HEK293T (cell line): ENCODE measurements at places on chromosomes 2 and 18.

DNA sequence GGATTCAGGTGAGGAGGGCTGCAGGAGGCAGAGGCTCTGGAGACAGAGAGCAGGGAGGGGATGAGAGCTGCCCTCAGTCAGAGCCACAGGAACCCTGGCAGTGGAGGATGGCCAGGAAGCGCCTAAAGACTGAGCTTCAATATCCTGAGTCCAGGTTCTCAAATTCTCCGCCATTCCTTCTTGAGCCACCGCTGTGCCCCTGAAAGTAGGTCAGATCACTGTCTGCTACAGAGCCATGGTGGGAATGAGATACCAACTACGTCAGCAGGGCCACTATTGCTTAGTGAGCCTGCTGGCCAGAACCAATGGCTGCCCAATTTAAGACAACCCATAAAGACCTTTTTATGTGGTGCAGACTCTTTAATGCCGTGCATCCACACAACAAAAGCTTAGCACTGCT, 155.5 kb downstream of the CTIF start:
- DNase-seq, result no peak

GRCh38 chr2:229084447-229084846, 186.6 kb downstream of the PID1 start:
- DNase-seq, result no peak

- peak; percentile 56 for DNase-seq
Measured at GRCh38 chr18:25289001-25289631, 62.9 kb downstream of the ZNF521 start.

DNA sequence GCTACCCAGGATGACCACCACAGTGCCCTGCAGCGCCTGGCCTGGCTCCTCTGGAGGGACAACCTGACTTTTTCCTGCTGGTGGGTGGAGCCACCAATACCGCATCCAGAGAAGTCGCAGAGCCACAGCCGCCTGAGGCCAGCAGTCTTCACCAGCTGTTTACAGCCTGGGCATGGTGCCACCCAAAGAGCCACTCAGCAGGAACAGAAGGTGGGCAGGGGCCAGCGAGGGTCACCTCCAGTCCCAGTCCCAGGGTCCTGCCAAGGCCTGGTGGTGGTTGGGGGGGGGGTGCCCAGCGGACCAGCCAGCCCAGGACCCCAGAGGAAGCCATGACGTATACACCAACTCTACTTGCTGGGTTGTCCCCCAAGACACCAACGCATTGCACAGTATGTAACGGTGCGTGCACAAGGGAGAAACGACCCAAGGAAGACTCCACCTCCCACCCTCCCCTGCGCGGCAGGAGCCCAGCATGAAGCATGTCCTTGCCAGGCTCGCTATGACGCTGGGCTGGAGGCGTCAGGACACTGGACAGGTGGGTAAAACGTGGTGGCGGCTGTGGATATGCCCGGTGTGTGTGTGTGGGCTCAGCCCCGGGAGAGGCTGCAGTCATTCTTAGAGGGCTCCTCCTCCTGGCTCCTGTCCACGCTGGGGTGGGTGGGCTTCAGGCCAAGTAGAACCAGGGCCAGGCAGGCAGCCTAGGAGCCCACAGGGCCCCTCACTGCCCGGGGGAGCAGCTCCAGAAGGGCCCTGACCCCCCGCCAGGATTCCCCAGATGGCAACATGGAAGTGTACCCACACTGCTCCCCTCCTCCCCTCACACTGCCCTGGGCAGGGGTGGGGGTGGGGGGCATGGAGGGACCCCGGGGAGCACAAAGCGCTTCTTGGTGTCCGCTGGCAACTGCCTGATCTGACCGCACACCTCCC, 49.3 kb downstream of the HS6ST1 start:
- DNase-seq, result no peak

- DNase-seq, result no peak
Measured at GRCh38 chr2:232260075-232260474, 118.5 kb upstream of the ALPP start.

- DNase-seq, result no peak
Measured at GRCh38 chr2:241219856-241220356, 31.4 kb downstream of the ANO7 start.

- DNase-seq, result no peak
Measured at GRCh38 chr2:59732871-59733566, 820.4 kb downstream of the BCL11A start.

DNA sequence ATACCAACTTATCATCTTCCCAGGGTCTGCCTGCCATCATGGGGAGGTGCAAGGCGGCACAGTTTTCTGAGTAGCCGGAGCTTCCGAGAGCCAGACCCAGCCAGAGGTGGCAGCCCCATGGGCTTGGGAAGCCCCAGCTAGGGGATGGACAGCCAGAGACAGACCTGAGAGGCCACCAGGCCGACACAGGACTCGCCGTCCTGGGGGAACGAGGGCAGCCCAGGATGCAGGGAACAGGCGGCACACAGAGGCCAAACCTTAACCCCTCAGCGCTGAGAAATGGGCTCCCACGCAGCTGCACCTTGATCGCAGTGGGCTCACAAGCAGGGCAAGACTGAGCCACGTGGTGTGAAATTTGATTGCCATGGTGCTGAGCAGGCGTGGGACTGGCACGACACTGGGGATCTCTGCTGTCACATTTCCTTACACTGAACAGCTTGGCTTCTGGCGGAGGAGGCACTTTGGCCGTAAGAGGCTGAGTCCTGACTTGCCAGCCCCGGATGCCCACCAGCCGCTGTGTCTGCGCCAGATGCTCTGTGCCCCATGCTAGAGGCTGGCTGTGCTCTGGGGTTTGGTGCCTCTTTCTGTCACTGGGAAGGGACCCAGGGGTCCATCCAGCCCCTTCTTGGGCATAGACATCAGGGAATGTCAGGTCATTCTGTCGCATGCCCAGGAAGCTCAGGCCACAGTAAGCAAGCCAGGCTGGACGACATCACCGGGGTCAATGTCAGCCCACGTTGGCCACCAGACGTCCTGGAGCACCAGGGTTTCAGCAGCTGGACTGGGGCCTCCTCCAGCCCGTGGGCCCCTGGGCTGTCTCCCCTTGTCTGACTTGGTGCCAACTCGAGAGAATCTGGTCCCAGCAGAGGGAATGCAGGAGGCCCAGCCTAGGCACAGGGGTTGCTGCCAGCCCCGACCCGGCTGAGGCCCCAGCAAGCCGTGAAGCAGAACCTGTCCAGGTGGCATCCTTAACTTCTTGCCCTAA, 312.1 kb upstream of the MYT1L start:
- DNase-seq, result no peak

DNA sequence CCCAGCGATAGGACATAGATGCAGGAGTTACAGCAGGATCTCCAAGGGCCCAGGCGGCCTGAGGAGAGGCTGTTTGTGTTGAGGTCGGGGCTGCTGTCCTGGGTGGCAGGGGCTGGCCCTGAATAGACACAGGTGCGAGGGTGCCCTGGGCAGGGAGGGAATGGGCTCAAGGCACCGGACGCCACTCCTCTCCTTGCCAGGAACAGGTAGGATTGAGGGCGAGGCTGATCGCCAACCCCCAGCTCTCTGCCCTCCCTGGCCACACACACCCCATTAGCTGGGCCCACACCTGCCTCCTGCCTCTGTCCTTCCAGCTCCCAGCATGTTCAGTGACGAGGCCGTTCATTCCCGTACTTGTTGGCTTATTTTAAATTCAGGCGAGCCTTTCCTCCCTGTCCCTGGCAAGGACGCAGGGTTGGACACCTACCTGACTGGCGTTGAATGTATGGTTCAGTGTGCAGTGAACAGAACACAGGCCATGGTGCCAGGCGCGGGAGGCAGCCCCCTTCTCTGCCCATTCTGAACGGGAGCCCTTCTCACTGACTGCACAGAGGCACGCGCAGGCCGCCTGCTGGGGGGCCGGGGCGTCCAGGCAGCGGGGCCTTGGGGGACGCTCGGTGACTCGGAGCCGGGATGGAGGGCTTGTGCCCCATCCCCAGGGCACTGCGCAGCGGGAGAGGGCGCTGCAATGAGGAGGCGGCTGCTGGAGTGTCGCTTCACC, 41.3 kb upstream of the SNED1 start:
- no peak for DNase-seq

GRCh38 chr2:69828938-69829255, 563 bp upstream of the GMCL1 start:
- no peak for DNase-seq

- DNase-seq, result no peak
Measured at GRCh38 chr2:74935975-74936391, 22.5 kb upstream of the POLE4 start.

- DNase-seq, result no peak
Measured at GRCh38 chr18:58429442-58429841, 199.4 kb downstream of the ALPK2 start.
